ENCODE measurements at places on chromosomes 5 and 9.

DNA sequence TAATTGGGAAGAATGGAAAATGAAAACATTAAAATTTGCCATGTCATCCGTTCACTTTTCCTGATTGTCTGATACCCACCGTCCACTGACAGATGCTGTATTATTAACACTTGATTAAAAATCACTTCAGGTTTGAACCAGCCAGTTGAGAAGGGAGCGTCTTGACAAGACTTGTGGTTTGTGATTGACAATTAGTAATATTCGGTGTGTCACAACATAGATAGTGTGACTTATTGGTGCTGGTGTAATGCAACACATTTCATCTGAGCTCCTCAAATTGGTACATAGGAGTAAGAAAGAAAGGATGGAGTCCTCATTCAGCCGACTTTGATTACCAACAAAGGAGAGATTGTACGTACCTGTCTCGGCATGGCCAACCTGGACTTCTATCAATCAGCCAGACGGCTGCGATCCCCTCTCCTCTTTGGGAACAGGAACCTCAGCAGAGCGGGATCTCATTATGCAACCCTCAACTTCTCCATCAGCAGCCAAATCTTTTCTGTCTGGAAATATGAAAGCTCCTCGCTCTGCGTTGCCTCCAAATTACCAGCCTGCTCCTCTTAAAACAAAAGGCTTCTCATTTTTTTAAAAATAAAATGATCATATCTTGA lies 211.7 kb upstream of the MVB12B start:
- DNase-seq: no peak

DNA sequence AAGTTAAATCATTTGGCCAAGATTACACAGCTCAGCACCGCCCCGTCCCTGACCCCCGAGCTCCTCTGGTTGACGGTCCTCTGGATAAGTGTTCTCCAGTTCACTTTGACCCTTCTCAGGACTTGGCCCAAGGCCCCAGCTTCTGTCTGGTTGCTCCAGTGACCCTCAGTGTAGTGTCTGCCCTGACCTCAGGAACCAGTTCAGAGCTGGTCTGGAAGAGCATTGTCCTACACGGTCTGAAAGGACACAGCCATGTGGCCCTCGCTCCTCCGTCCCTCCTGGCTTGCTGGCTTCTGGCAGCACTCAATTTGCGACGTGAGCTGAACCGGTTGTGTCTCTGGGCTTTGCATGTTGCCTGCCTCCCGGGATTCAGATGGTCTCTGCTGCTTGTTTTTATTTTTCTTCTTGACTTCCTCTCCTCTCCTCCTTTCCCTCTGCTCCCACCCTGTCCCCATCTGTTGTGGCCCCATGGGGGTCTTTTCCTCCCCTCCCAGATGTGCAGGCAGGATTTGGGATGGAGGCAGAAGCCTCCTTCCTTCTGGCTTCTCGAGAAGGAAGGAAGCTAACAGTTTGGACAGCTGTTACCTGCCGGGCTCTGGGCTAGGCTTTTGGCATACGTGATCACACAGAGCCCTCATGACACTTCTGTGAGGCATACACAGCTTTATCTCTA lies 72.0 kb downstream of the PPARGC1B start:
- DNase-seq: no peak

GRCh38 chr5:1800472-1801221 lies 560 bp upstream of the NDUFS6 start:
- DNase-seq: no peak

- DNase-seq: no peak
Observed at GRCh38 chr9:4055032-4055431, 244.8 kb downstream of the GLIS3 start.

- DNase-seq: no peak
Observed at GRCh38 chr9:1083325-1083913, 33.3 kb downstream of the DMRT2 start.

- DNase-seq: no peak
Observed at GRCh38 chr5:56829137-56829908, 14.0 kb downstream of the MAP3K1 start.

DNA sequence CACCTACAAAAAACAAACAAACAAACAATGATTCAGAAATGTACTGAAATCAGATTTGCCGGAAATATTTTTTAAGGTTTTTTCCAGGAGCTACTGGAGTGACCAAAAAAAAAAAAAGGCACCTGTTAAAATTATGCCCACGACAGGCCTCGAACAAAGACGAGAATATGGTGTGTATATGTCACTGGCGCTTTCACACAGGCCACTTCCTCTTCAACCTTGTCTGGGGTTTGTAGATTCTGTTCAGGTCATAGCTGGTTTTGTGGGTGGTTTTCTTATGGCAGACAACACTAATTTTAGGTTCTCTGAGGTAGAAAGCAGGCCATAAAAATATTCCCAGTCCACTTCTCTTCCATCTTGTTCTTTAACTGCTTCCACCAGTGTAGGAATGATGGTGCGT lies 7.0 kb downstream of the NDUFB6 start:
- DNase-seq: no peak

GRCh38 chr9:129885018-129885669 lies 49.9 kb downstream of the USP20 start:
- no peak for DNase-seq

GRCh38 chr5:66538531-66538930 lies 57.7 kb upstream of the MAST4 start:
- DNase-seq: no peak

DNA sequence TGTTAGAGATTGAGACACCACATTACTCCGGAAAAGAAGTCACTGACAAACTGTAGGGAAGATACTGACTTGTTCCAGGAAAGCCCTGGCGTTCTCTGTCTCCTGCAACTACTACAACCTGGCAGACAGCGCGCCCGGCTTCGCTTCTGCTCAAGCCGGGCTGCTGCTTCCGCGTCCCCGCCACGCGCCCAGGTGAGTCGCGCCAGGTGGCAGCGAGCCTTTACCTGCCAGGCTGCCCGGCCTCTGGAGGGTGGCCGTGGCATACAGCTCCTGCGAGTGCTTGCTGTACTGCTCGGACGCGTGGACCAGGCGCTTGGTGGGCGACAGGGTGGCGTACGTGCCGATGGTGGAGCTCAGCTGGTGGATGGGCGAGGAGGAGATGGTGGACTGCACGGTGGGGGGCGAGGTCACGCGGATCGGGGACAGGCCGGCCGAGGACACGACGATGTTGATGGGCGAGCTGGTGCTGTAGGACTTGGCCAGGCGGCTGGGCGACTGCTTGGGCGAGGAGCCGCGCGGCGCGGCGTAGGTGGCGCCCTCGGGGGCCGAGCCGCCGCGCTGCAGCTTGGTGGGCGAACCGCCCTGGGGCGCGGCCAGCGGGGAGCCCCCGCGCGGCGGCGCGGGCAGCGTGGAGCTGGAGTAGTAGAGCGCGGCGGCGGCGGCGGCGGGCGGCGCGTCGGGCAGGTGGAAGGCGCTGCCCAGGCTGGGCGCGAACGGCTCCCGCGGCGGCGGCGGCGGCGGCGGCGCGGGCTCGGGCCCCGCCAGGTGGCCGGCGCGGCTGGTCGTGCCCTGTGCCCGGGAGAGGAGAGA lies 519.6 kb downstream of the CTNND2 start:
- no peak for DNase-seq

DNA sequence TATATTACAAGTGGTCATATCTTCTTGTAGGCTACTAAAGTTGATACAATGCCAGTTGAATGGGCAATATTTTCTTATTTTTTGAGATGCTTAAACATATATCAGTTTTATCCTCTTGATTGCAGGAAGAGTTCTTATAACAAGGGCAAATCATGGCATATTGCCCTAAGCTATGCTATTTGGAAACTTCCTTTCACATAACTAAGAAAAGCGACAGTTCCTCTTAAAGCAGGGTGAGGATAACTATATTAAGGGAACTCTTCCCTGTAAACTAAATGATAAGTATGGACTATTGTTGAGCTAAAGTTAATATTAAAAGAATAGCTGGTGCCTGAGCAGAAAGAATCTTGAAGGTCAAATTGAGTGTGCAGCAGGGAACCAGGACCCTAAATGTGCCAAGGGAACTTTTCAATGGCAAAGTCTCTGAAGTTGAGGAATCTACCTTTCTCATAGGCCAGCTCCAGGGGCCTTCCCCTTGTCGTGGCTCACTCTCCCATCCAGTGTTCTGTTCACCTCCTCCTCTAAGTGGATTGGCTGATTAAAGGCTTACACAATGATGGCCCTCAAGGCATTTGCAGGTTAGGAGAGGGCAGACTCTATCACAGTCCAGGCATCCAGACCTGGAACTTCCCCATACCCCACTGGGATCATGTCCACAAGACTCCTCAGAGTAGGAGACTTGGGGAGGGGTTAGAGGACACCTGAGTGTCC lies 26.8 kb downstream of the FYB1 start:
- no peak for DNase-seq

GRCh38 chr5:146731909-146732659 lies 146.5 kb downstream of the PPP2R2B start:
- DNase-seq: no peak

DNA sequence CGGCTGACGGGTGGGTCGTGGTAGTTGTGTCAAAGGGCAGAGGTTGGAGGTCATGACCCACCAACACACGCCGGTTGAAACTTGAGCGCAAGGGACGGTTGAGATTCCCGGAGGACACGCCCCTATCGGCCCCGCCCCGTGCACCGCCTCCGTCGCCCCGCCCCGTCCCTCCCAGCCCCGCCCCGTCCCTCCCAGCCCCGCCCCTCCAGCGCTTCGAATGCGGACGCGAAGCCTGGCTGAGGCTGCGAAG lies 226 bp upstream of the RANBP17 start:
- no peak for DNase-seq

GRCh38 chr9:18237776-18238175 lies 236.2 kb upstream of the ADAMTSL1 start:
- no peak for DNase-seq

- no peak for DNase-seq
Observed at GRCh38 chr5:66841264-66841663, 245.1 kb downstream of the MAST4 start.

GRCh38 chr9:121584421-121584820 lies 67.0 kb upstream of the DAB2IP start:
- no peak for DNase-seq

DNA sequence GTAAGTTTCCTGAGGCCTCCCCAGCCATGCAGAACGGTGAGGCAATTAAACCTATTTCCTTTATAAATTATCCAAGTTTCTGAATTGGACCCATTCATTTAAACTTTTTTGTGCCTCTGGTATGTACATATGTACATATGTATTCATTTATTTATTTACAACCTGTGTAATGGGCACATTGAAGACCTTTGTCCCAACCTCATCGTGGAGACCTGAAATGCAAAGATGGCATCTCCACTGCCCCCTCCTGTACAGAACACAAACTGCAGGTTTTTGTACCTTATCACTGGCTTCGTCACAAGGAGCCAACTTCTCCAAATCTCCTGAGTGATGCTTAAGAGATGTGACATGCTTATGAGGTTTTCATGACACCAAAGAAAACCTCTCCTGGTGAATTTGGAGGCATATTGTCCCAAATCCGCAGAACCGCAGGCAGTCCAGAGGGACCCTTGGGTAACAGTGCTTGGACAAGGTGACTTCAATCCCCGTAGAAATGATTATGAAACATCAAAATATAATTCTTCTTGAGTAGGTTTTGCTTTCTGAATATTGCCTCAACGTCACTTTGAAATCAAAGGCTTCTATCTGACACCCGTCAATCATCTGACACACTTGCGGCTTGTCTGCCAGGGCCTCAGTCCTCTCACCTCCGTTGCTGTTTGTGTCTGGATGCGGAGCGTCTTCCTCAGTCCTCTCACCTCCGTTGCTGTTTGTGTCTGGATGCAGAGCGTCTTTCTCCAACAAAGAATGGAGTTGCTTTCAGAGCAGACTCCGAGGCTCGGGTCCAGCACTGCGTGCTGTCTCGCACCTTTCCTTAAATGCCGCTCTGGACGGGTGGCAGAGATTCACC lies 135.0 kb upstream of the IRX4 start:
- DNase-seq: no peak

- no peak for DNase-seq
Observed at GRCh38 chr5:85108471-85108870, 723.8 kb upstream of the EDIL3 start.

DNA sequence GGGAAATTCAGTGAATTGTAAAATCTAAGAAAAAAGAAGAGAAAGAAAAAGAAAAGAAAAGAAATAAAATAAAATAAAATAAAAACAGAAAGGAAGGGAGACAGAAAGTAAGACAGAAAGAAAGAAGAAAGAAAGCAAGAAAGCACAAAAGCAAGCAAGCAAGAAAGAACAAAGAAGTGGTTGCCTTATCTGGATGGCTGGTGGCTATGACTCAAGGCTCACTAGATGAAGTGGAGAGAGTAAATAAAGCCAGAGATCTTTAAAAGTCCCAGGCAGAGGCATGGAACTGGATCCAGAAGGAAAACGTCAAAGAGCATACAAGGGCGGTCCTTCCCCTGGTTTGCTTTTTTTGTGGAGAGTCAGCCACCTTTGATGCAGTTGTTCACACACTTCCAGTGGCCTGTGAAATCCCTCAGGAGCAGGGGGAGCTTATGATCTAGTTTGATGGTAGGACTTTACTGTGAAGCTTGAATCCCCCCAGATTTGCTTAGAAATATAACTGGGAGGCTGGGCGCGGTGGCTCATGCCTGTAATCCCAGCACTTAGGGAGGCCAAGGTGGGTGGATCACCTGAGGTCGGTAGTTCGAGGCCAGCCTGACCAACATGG lies 176.7 kb upstream of the HMHB1 start:
- DNase-seq: no peak

DNA sequence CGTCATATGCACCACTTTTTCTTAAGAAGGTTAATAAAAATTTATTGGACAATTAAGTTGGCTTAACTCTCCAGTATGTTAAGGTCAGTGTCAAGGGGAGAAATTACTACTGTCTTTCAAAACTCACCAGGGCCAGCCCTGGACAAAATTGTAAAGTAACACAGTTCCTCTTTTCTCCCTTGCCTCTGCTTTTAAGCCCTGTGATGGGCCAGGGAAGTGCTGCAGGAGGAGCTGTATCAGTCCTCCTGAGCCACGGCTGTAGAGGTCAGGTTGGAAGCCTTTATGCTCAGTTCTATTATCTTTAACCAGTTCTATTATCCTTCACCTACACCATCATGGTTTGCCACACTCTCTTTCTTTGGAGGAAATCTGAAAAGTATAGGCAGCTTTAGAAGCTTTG lies 11.5 kb upstream of the PPP2R2B start:
- no peak for DNase-seq

DNA sequence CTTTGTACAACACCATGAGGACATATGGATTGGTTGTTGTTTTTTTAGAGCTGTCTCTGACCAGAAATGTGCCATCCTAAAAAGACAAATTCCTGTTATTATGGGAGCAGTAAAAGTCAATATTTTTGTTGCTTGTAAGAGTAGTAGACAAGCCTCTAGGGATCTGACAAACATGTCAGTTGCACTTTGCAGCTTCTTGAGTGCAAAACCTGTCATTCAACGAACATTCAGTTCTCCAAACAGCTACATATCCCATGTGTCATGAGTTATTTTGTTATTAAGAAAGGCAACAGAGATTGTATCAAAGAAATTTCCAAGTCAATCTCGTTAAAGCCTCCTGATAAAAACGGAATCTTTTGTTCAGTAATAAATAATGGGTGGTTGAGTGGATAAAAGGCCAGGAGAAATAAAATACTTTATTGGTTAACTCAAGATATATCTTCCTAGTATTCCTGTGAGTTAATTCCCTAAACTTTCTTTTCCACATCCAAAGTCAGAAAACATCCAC lies 18.1 kb downstream of the C5orf58 start:
- DNase-seq: no peak

- DNase-seq: no peak
Observed at GRCh38 chr9:90807006-90807405, 5.4 kb downstream of the SYK start.
